PC-9 (cell line): ENCODE measurements at places on chromosomes 4 and X.

GRCh38 chr4:8532245-8532781 lies 47.9 kb upstream of the GPR78 start:
- DNase-seq = peak; percentile 55

GRCh38 chr4:99414401-99414800 lies 20.7 kb downstream of the ADH7 start:
- no peak for DNase-seq

DNA sequence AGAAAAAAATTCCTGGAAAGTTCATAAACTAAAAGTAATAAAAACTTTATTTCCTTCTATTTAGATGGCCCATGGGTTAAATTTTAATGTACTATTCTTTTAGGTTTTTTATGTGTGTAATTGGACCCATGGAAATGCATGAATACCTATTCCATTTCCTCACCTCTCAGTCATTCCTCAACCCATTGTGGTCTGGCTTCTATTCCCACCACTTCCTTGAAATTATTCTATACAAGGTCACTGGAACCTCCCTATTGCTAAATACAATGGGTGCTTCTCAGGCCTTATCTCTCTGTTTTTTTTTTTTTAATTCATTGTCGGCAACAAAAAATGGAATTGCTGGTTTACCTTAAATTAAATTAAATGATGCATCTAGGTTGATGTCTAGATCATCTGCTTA lies 17.2 kb downstream of the SLC39A8 start:
- no peak for DNase-seq

DNA sequence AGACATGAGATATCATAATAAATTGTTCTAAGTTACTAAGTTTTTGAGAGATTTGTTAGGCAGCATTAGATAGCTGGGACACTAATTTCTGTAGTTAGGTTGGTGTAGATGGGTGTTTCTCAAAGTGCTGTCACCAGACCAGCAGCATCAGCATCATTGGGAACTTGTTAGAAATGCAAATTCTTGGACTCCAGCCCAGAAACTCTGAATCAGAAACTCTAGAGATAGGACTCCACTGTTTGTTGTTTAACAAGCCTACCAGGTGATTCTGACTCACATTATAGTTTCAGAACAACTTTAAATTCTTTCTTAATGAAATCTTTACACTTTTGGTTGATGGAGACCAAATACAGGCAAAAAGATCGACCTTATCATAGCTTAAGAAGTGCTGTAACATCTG lies 173.7 kb downstream of the PABPC4L start:
- DNase-seq = peak; percentile 8

DNA sequence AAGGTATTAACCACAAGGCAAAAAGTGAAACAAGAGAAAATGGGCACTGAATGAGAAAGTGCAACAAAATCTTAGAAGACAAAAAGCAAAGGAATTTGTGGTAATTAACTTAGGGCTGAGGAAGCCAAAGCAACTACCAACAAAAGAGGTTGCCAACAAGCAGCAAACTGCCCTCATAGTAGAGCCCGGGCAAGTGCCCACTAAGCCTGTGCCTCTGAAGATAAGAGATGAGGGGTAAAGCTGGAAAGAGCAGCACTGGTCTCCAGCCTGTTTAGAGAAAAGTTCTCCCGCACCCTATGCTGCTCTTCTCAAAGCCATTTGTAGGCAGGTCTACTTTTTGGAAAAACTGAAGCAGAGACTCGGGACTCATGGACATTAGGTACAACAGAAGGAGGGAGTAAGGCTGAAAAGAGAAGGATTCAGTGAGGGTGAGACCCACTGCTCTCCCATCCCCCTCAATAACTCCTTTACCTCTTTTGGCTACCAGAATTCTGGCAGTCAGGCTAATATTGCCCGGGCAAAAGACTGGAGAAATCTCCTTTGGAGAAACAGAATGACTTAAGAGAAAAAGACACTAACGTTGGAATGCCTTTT lies 29.6 kb upstream of the KCNE5 start:
- DNase-seq = no peak

GRCh38 chrX:68498044-68498507 lies 775 bp upstream of the YIPF6 start:
- DNase-seq = no peak
